ENCODE measurements at places on chromosomes 2 and 18.

DNA sequence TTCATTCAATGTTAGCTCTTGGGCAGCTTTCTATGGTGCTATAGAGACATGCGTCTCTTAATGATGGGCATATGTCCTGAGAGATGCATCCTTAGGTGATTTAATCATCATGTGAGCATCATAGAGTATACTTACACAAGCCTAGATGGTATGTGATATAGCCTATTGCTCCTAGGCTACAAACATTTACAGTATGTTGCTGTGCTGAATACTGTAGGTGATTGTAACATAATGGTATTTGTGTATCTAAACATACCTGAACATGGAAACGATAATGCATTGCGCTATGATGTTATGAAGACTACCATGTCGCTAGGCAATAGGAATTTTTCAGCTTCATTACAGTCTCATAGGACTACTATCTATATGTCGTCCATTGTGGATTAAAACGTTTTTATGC, 89.4 kb downstream of the ARHGAP15 start:
- no peaks in the 10 kb centered on the region for H3K36me3 ChIP-seq
- H3K4me3 ChIP-seq: no peak overlapping the region
- DNase-seq: no peak

DNA sequence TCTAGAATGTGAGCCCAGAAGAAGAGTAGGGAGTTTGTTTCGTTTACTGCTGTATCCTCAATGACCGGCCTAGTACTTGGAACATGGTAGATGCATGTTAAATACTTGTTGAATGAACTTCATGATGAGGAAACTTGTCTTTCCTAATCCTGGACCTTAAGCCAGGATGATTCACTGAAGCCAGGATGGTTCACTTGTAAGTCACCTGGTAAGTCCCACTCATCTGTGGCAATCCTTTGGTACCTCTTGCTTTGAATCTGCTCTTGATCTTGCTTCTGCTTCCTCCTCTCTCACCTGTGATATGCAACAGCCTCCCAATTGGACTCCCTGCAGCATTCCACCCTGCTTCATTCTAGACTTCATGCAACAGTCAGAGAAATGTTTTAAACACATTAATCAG, 43.6 kb downstream of the QPCT start:
- no peak for DNase-seq
- H3K4me3 ChIP-seq: no peak overlapping the region
- no peaks in the 10 kb centered on the region for H3K36me3 ChIP-seq
- H3K4me1 ChIP-seq: peaks cover 9% of the 10 kb centered on the region
- H3K27ac ChIP-seq: no peak overlapping the region
- no peaks in the 10 kb centered on the region for H3K27me3 ChIP-seq

- no peak for DNase-seq
- H3K36me3 ChIP-seq: no peaks in the 10 kb centered on the region
- no peak overlapping the region for H3K4me3 ChIP-seq
- H3K27me3 ChIP-seq: no peaks in the 10 kb centered on the region
Measured at GRCh38 chr2:103264058-103264768, 502.4 kb downstream of the TMEM182 start.

GRCh38 chr2:23146011-23146410, 239.0 kb upstream of the KLHL29 start:
- H3K27me3 ChIP-seq: no peaks in the 10 kb centered on the region
- DNase-seq: no peak
- no peaks in the 10 kb centered on the region for H3K36me3 ChIP-seq
- no peak overlapping the region for H3K4me3 ChIP-seq
- no peak overlapping the region for H3K27ac ChIP-seq

- no peak overlapping the region for H3K27ac ChIP-seq
- no peak overlapping the region for H3K4me3 ChIP-seq
- no peaks in the 10 kb centered on the region for H3K4me1 ChIP-seq
- DNase-seq: no peak
Measured at GRCh38 chr2:67613227-67613626, 216.1 kb downstream of the ETAA1 start.

- no peak for DNase-seq
- peaks cover 33% of the 10 kb centered on the region for H3K4me1 ChIP-seq
- H3K27me3 ChIP-seq: no peaks in the 10 kb centered on the region
- no peak overlapping the region for H3K27ac ChIP-seq
- no peak overlapping the region for H3K4me3 ChIP-seq
- peaks cover 3% of the 10 kb centered on the region for H3K36me3 ChIP-seq
Measured at GRCh38 chr2:30264274-30264673, 32.9 kb downstream of the LBH start.

DNA sequence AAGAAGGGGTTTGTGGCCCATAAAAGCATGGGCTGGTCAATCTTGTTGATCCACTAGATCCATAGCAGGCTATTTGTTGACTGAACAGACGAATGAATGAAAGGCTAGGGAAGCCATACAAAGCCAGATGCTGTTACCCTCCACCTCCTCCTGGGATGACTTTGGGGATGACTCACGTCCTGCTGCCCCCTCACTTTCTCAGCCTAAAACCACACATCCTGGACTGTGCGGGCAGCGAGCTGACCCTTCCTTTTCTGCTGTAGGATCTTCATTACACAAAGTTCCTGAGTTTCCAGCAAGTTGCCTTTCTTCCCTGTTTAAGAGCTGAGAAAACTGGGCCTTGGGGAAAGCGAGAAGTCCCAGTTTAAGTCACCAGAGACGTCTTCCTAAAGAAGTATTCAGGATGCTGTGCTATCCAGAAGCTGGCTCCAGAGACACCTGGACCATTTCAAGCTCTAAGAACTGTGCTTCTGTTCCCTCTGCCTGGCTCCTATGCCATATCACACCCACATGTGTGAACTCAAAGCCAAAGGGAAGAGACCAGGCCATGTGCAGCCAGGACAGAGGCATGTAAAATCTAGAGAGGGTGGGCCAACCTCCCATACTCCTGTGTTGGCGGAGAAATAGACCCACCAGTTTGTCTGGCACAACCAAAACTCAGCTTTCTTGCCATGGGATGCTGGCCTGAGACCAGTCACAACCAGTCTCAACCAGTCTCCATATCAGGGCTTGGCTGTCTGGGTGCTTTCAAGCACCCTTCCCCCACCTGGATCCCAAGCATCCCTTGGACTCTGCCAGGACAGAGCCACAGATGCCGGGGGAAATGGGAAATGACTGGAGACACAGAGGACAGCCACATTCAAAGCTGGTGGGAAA, 4.7 kb upstream of the SLC20A1 start:
- no peak overlapping the region for H3K4me3 ChIP-seq
- H3K27me3 ChIP-seq: no peaks in the 10 kb centered on the region
- H3K4me1 ChIP-seq: peaks cover 11% of the 10 kb centered on the region
- no peaks in the 10 kb centered on the region for H3K36me3 ChIP-seq
- H3K27ac ChIP-seq: no peak overlapping the region

GRCh38 chr2:156065912-156066311, 266.6 kb downstream of the NR4A2 start:
- no peaks in the 10 kb centered on the region for H3K4me1 ChIP-seq
- H3K27me3 ChIP-seq: no peaks in the 10 kb centered on the region
- H3K36me3 ChIP-seq: no peaks in the 10 kb centered on the region
- H3K4me3 ChIP-seq: no peak overlapping the region

DNA sequence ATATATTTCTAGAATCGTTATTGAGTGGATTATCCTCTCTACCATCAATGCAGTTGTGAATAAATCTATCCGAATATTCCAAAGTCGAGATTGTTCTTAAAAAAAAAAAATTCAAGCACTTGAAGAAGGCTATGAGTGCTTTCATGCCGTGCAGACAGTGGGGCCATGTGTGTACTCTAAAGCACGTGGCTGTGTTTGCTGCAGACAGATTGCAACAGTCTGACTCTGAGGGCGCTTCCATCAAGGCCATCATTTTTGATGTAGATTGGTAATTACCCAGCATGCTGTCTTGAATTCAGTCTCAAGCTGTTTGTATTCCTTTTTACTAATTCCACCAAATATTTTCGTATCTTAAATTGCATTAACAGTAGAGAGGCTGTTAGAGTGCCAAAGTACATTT, 325.9 kb upstream of the LINC00305 start:
- no peaks in the 10 kb centered on the region for H3K36me3 ChIP-seq
- no peaks in the 10 kb centered on the region for H3K27me3 ChIP-seq
- DNase-seq: no peak
- no peak overlapping the region for H3K27ac ChIP-seq
